ENCODE measurements at places on chromosomes 5 and 9. TPM values are rescaled to one million over a fixed set of nuclear protein-coding genes. Genes with fewer than 3 reads are reported as not detected.

Gene AIF1L
- 23.3 TPM for total RNA-seq

Gene GOLPH3
- 107 TPM for total RNA-seq

Gene CARD9
- 1.7 TPM for total RNA-seq

DNA sequence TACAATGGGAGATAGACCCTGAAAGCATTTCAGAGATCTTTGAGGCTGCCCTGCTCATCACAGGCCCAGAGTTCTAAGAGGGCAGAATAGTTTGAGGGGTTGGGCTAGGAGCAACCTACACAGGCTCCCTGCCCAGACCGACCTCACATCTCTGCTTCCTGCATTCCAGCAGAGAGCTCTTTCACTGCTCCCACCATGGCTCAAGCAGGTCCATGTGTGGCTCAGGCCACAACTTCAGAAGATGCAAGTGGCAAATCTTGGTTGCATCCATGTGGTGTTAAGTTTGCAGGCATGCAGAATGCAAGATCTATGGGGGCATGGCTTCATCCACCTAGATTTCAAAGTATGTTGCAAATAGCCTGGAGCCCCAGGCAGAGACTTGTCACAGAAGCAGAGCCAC is 39.0 kb downstream of the GDA start:
- DNase-seq: no peak

DNA sequence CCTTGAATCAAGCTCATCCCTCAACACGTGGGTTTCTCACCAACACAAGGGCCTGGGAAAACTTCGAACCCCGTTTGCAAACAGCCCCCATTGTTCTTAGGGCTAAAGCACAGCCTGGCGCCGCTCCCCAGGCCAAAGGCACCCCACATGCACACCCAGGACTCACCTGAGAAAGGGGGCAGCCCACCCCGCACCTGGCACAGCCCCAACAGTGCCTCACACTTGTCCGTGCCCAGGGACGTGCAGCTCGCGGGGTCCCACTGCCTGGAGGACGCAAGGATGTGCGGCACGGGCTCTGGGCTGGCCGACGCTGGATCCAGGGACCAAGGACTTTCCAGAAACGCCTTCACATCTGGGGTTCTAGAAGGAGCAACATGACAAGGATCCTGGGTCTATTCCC is 2.8 kb downstream of the SOHLH1 start:
- no peak for DNase-seq

DNA sequence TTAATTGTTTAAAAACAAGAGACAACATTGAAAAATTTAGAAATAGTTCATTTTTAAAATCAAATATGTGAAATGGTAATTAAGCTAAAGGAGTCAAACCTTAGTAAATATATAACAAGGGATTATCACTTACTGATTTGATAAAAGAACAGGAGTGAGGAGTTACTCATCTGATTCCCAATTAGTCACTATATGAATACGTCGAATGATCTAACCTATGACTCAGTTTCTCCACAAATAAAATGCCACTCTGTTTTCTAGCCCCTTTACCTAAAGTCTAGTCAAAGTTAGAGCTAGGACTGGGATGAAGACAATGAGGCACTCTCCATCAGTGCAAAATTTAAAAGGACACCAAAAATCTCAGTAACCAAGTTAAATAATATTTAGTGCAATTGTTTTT is 70.4 kb upstream of the RASEF start:
- DNase-seq: no peak

All from Caco-2 (cell line).